ENCODE measurements at places on chromosomes 6 and 20. TPM values are rescaled to one million over a fixed set of nuclear protein-coding genes. Genes with fewer than 3 reads are reported as not detected.

The HEY2 gene
- 9.7 TPM for total RNA-seq

DNA sequence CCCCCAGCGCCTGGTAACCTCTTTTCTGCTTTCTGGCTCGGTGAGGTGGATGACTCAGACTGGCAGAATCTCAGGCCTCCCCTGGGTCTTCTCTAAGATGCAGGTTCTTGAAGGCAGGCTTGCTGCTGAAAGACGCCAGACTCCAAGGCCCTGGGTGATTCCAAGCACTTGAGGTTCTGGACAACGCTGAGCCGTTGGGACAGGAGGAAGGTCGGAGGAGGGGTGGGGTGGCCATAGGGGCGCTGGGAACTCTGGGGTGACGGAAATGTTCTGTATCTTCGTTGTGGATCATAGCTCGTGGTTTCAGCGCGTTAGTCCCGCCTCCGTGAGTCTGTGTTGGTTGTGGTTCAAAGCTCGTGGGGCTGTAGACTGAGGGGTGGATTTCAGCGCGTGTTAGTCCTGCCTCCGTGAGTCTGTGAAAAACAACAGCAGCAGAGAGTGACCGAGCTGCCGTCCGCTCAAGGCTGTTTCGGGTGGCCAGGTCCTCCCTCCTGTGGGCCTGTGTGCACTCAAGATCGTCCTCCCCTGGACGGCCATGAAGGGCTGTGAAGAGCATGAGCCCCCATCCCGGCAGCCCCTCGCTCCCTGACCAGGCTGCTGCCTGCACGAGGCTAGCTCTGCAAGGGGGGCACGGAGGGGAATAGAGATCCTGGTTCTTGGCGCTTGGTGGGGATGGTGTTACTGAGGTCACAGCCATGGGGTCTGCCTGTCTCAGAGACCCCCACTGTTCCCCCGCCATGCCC lies 7.7 kb downstream of the NTSR1 start:
- H3K27me3 ChIP-seq: peaks cover 38% of the 10 kb centered on the region
- H3K27ac ChIP-seq: no peak overlapping the region
- no peaks in the 10 kb centered on the region for H3K4me1 ChIP-seq
- H3K36me3 ChIP-seq: no peaks in the 10 kb centered on the region
- H3K4me3 ChIP-seq: no peak overlapping the region
- no peak for DNase-seq

The GLP1R gene
- total RNA-seq: not detected

The FOXS1 gene
- total RNA-seq: 0.59 TPM

- H3K4me1 ChIP-seq: peaks cover 62% of the 10 kb centered on the region
- no peak overlapping the region for H3K4me3 ChIP-seq
- no peak for DNase-seq
- H3K27me3 ChIP-seq: no peaks in the 10 kb centered on the region
- H3K27ac ChIP-seq: no peak overlapping the region
These were observed 16.2 kb downstream of the GFOD1 start for GRCh38 chr6:13471184-13471583.

The CD93 gene
- total RNA-seq: 17.6 TPM

DNA sequence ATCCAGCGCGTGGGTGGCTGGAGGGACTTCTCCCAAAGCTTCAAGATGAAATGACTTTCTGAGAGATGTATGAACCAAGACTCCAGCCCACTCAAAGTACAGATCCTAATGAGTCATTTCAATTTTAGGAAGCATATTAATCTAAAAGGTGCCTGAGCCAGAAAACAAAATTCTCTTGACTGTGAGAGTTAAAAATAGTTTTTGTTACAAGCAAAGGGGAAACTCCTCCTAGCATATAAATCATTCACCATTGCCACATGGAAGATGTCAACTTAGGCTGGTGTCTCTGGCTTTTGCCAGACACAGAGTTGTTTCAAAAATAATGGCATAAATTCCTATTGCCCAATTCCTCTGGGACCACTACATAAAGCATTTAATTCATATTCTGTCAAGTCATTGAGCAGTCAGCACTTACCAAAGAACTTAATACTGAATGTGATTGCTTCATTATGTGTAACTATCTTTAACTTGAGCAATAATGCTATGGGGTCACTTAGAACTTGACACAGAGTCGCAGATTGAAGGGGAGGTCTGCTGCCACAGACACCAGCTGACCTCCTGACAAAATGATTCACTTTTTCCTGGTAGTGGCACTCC lies 280.6 kb downstream of the SLC35F1 start:
- no peaks in the 10 kb centered on the region for H3K36me3 ChIP-seq
- peak overlapping the region; percentile 47 for H3K27ac ChIP-seq
- no peak for DNase-seq
- H3K4me3 ChIP-seq: peak overlapping the region; percentile 10
- no peaks in the 10 kb centered on the region for H3K27me3 ChIP-seq

- H3K36me3 ChIP-seq: no peaks in the 10 kb centered on the region
- no peaks in the 10 kb centered on the region for H3K27me3 ChIP-seq
- no peak overlapping the region for H3K4me3 ChIP-seq
- no peak overlapping the region for H3K27ac ChIP-seq
These were observed 29.2 kb downstream of the SYNJ2 start for GRCh38 chr6:158010591-158011477.

- H3K27ac ChIP-seq: no peak overlapping the region
- H3K4me1 ChIP-seq: no peaks in the 10 kb centered on the region
- no peak for DNase-seq
These were observed 273.3 kb downstream of the FARS2 start for GRCh38 chr6:5534643-5535042.

- no peak overlapping the region for H3K4me3 ChIP-seq
- H3K36me3 ChIP-seq: peaks cover 7% of the 10 kb centered on the region
- no peaks in the 10 kb centered on the region for H3K27me3 ChIP-seq
- H3K27ac ChIP-seq: peak overlapping the region; percentile 87
- H3K4me1 ChIP-seq: peaks cover 62% of the 10 kb centered on the region
- peak; percentile 85 for DNase-seq
These were observed 47.6 kb upstream of the MYL9 start for GRCh38 chr20:36493801-36494114.

The SPTLC3 gene
- total RNA-seq: 0.38 TPM

GRCh38 chr20:63530788-63531160 lies 6.4 kb downstream of the PTK6 start:
- H3K36me3 ChIP-seq: no peaks in the 10 kb centered on the region
- H3K4me3 ChIP-seq: no peak overlapping the region
- H3K27me3 ChIP-seq: no peaks in the 10 kb centered on the region
- DNase-seq: no peak

DNA sequence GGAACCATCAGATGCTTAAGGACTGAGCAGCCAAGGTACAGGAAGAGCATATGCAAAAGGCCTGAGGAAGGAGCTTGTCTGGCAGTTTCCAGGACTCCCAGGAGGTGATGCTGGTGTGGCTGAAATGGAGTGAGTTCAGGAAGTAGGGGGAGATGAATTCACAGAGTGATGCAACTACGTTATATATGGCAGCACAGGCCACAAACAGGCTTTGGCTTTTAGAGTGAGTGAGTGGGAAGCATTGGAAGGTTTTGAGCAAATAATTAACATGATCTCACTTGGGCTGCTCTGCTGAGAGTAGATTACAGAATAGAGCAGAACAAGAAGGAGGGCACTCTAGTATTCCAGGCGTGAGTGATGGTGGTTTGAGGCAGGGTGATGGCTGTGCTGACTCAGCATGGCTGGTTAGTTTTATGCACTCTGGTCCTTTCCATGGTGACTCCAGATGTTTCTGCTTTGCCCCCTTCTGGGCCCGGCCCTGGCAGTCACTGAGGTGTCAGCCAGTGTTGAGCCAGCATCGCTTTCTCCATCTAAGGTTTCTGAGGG lies 6.5 kb downstream of the BTN2A2 start:
- no peaks in the 10 kb centered on the region for H3K27me3 ChIP-seq
- no peak for DNase-seq
- H3K4me1 ChIP-seq: no peaks in the 10 kb centered on the region
- H3K36me3 ChIP-seq: peaks cover 4% of the 10 kb centered on the region
- no peak overlapping the region for H3K27ac ChIP-seq
- H3K4me3 ChIP-seq: no peak overlapping the region

DNA sequence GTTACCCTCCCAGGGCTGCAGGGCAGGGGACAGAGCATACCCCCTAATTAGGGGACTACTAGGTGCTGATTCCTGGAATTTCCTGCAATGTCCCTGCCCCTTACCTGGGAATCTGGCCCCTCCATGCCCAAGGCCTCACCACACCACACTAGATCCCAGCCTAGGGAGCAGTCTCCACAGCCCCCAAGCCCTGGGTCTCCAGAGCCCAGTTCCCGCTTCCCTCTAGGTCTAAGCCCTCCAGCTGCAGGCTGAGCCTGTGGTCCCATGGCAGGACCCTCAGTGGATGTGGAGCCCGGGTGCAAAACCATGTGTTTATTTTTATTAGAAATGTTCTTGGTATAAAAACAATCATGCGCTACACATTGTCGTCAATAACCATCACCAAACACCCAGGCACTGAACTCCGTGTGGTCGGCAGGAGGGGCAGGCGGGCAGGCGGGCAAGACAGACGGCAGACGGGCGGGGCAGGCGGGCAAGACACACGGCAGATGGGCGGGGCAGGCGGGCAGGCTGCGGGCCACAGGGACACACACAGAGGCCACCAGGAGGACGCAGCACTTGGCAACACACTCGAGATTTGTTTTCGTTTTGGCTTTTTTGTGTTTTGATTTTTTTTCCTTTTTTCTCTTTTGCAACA lies 124.2 kb downstream of the GRM4 start:
- H3K27me3 ChIP-seq: peaks cover 8% of the 10 kb centered on the region
- no peak for DNase-seq
- H3K4me1 ChIP-seq: no peaks in the 10 kb centered on the region
- H3K4me3 ChIP-seq: no peak overlapping the region
- H3K36me3 ChIP-seq: no peaks in the 10 kb centered on the region

DNA sequence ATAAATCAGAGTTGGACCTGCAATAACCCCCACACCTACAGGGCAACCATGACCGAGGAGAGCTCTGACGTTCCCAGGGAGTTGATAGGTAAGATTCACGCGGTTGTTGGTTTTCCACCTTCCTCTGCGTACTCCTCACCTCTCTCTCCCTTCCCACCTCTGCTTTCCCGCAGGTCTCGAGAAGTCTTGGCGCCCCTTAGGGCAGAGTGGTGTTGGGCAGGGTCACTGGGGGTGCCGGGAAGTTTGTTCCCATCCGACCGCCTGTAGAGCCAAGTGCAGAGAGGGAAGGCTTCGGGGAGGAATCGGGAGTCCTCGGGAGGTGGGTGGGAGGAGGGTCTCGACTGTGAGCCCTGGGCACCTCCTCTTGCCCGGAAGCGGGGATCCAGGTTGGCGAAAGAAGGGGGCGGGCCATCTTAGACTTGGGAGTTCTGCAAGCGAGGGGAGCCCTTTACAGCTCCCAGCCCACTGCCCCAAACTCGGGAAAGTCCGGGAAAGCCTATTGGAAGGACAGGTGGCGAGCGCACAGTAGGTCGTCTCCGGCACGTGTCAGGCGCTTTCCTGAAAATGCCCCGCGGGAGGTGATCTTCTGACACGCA lies 672 bp downstream of the CARMIL1 start:
- no peaks in the 10 kb centered on the region for H3K27me3 ChIP-seq
- H3K36me3 ChIP-seq: no peaks in the 10 kb centered on the region
- H3K27ac ChIP-seq: no peak overlapping the region
- H3K4me3 ChIP-seq: peak overlapping the region; percentile 73
- no peak for DNase-seq

DNA sequence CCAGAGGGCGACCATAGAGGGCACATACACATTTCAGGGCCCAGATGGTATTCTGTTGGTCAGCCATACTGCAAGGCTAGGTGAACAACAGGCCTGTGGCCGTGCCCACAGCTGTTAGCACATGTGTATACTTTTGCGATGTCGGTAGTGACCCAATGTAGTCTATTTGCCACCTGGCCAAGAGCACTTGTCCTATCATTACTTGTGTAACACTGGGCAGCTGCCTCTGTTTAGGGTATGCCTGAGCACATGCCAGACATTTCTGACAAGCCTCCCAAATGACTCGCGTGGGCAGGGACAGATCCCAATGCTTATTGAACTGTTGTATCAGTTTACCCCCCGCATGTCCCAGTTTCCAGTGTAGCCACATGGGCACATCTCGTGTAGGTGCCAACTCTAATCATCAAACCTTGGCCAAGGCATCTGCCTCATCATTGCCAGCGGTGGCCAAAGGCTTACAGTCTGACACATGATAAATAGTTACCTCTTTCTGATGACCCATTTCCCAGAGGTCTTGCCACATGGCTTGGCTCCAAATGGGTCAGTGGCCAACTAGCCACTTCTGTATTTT lies 74.4 kb upstream of the FBXL4 start:
- no peak overlapping the region for H3K27ac ChIP-seq
- no peak overlapping the region for H3K4me3 ChIP-seq
- DNase-seq: no peak
- no peaks in the 10 kb centered on the region for H3K36me3 ChIP-seq
- H3K4me1 ChIP-seq: no peaks in the 10 kb centered on the region

The KHDC1L gene
- not detected for total RNA-seq

DNA sequence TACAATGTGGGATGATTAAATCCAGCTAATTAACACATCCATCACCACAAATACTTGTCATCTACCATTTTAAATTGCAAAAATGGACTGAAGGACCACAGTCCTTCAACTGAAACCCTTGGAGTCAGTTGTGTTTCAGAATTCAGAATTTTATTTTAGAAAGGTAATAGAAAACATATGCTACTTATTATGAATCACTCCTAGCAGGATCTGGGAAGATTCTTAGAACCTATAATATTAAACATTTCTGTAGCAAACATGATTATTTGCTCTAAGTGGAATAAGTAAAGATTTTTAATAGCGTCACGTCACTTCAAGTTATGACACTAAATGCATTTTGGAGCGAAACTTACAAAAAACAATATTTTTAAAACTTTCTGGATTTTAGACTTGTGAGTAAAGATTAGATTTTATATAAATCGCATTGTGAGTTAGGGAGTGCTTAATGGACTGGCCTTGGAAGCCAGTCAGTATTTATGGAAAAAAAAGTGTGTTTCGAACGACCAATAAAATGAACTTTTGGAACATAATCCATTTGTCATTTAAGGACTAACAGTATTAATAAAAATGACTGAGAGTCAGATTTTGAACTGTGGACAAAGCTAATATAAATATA lies 71.8 kb upstream of the PHACTR2 start:
- H3K4me3 ChIP-seq: no peak overlapping the region
- H3K27me3 ChIP-seq: no peaks in the 10 kb centered on the region
- H3K4me1 ChIP-seq: no peaks in the 10 kb centered on the region
- H3K27ac ChIP-seq: no peak overlapping the region

- no peaks in the 10 kb centered on the region for H3K4me1 ChIP-seq
These were observed 50.5 kb downstream of the NINL start for GRCh38 chr20:25534845-25535244.

- H3K27me3 ChIP-seq: no peaks in the 10 kb centered on the region
- H3K4me1 ChIP-seq: peaks cover 29% of the 10 kb centered on the region
- no peak overlapping the region for H3K4me3 ChIP-seq
- DNase-seq: no peak
These were observed 43.8 kb downstream of the NCOA3 start for GRCh38 chr20:47545499-47545898.
